ENCODE measurements at places on chromosomes 5 and 9.

- DNase-seq = no peak
Observed at GRCh38 chr5:65817931-65818330, 95.9 kb downstream of the NLN start.

DNA sequence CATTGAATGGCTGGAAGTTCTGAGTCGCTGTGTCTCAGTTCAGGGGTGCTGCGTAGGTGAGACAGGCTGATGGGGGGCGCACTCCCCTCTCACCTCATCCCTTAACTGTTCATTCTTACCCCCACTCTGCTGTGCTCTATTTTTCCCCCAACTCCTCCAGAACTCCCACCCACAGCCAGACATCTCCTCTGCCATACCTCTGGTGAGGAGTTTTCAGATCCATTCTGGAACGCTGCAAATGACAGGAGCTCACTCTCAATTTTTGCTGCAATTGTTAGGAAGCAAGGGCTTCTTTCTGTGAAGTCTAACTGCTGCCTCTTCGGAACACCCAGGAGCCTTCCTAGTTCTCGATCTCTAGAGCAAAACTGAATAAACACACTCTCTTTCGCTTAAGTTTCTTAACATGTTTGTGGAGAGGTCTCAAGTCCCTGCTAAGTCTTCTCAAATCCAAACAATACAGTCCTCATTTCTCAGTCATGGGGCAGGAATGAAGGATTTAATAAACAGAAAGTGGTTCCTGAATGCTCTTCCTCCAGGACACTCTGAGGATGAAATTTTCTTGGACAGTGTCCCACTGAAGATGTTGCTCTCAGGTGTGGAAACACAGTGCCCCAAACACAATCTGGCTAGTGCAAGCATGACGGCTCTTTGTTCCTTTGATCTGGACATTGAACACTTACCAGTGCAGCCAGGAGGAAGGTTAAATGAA, 387.7 kb downstream of the KDM4C start:
- DNase-seq = no peak

DNA sequence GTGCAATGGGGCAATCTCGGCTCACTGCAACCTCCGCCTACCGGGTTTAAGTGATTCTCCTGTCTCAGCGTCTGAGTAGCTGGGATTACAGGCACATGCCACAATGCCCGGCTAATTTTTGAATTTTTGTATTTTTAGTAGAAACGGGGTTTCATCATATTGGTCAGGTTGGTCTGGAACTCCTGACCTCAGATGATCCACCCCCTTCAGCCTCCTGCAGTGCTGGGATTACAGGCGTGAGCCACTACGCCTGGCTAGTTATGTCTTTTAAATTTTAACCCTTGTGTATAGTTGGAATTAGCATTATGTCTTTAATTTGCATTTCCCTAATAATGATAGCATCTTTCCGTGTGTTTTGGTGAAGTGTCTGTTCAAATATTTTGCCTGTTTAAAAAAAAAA, 11.5 kb downstream of the GPBP1 start:
- no peak for DNase-seq

DNA sequence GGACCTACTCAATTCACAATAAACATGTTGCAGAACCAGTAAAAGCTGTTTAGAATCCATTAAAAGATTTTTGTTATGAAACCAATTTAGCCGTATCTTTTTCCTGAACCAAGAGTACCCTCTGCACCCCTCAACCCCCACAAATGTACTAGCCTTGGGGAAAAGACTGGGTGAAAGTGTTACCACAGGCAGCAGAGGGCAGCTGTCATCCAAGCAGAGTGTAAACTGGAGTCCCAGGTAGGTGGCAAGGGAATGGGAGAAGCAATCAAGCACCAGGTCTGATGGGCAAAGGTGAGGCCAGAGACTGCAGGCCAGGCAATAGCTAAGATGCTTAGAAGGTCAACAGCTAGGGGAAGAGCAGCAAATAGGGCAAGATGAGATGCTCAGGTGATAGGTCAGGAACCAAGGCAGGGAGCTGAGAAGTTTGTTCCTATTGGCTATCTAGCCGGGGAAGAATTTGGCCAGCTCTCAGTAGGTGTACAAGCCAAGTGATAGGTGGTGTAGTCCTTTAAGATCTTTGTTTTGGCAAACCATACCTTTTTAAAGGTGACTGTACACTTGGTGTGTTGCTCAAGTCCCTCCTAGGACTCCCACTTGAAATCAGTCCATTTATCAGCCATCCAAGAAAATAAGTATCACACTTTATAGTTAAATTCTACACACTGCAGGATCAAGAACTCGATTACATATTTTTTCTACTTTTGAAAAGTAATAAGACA, 77.8 kb upstream of the CCDC112 start:
- no peak for DNase-seq

- peak; percentile 92 for DNase-seq
Observed at GRCh38 chr9:212297-212696, 2.4 kb upstream of the DOCK8 start.

DNA sequence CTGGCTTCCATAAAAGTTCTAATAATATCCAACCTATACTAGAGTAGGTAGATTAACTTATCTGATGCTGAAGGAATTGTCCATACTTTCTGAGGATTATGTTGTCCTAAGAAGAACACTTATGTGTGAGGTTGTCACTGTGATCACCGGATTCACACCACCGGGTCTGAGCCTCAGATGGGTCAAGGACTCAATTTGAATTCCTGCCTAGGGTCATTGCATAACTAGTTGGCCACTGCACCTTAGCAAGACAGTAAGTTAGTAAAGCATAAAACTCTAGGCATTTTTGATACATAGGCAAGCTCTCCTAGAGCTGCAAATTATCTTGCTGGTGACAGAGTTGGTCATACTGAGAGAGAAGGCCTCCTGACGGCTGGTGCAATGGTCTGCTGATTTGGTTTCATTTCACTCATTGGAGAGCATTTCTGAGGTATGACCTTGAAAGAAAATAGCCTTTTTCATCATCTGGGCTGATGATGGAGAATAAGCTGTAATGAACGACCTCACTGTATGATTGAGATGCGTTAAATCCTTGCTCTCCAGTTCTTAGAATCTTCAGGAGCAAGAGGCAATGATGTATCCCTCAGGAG, 72.0 kb upstream of the CKMT2 start:
- no peak for DNase-seq

- DNase-seq = peak; percentile 70
Observed at GRCh38 chr9:96061293-96061987, 185.9 kb downstream of the ERCC6L2 start.

GRCh38 chr5:160167624-160168165, 48.4 kb upstream of the PWWP2A start:
- no peak for DNase-seq

DNA sequence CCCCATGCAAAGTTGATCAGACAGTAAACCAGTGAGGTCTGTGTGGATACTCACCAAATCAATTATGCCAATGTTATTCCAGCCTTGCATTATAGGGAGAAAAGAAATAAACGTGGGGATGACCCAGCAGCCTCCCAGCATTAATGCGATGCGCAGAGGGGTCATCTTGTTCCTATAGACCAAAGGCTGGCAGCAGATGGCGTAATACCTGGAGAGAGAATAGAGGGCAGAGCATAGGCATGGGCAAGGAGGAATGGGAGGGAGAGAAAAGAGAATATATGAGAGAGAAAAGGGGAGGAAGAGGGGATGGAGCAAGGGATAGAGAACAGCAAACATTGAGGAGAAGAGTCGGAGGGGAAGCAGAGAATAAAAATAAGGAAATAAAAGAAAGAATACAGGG, 131.2 kb downstream of the HTR4 start:
- DNase-seq = no peak

- DNase-seq = no peak
Observed at GRCh38 chr5:95853490-95853889, 31.0 kb upstream of the GLRX start.

GRCh38 chr5:17805227-17805825, 171.1 kb downstream of the TAF11L14 start:
- DNase-seq = no peak

- DNase-seq = no peak
Observed at GRCh38 chr5:67090593-67090992, 106.0 kb downstream of the CD180 start.

Data from suppressor macrophage treated with lipopolysaccharide for 4 hours (primary cell).